Activated naive CD8-positive, alpha-beta T cell treated with anti-CD3 and anti-CD28 coated beads, Interleukin-2, amount 50 U/mL, for 24 hours (primary cell): ENCODE measurements at places on chromosomes 3 and 15.

GRCh38 chr3:64508140-64508539 is 179.7 kb downstream of the ADAMTS9 start:
- no peaks in the 10 kb centered on the region for H3K4me1 ChIP-seq
- DNase-seq, result no peak
- peaks cover 1% of the 10 kb centered on the region for H3K27me3 ChIP-seq

DNA sequence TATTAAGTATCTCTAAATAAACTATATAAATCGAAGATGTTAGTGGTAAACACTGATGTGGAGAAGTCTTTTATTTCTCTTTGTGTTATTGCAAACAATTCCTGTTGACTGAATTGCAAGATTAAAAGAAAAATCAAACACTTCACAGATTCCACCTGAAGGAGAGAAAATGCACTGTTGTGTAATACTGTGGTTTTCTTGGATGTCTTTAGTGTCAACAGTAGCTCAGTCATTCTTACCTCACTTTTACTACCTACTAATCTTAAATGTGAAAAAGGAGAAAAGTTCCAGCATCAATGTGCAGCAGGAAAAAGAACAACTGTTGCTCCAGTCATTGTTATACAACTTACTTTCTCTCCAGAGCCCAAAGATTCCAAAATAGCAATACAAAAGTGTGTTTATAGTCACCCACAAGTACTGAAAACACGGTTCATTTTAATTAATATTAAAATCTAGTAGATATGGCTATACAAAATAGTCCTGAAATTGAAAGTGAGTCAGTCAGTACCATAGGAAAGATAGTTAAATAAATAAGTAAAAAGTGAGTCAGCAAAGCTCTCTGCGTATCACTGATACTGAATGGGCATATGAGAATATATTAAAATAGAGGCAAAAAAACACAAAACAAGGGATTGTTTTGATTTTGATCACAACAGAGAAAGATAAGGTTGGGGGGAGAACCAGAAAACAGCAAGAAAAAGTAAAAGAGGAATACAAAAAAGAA is 90.5 kb upstream of the CSPG5 start:
- no peak overlapping the region for H3K4me3 ChIP-seq
- no peaks in the 10 kb centered on the region for H3K27me3 ChIP-seq
- peak overlapping the region; percentile 25 for H3K27ac ChIP-seq
- no peak for DNase-seq

GRCh38 chr3:190575437-190576185 is 61.7 kb downstream of the IL1RAP start:
- peaks cover 47% of the 10 kb centered on the region for H3K36me3 ChIP-seq
- no peaks in the 10 kb centered on the region for H3K27me3 ChIP-seq
- no peak for DNase-seq
- no peak overlapping the region for H3K27ac ChIP-seq
- no peak overlapping the region for H3K4me3 ChIP-seq
- H3K4me1 ChIP-seq, result peaks cover 32% of the 10 kb centered on the region

DNA sequence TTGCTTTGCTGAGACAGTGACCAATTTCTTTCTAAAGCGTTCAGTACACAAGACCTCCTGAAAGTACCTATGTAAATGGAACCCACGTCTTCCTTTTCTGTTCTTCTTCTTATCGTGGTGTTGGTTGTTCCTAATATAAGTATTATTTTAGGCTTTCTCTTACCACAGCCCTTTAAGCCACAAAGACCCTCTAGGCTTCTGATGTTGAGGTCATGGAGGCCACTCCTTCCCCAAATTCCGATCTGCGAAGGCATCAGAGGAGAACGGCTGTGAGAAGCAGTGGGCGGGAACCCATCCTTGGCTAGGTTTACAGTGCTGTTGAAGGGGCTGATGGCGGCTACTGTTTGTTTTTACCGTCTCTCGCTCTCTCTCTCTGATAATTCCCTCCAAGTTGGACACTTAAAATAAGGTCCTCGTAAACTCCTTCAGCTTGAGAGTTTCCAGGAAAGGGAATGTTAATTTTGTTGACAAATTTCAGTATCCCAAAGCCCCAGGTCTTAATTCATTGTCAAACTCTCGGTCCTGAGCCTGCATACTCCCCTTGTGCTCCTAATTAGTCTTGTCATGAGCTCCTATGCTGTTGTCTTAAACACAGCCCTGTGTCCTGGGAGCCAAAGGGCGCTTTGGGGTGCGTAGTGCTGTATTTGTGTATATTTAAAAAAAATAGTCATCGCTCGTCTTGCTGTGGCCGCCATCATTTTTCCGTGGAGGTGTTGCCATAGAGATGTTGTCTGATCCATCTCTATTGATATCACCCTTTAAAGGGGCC is 178.8 kb downstream of the OPA1 start:
- H3K27me3 ChIP-seq, result peaks cover 5% of the 10 kb centered on the region
- no peak overlapping the region for H3K27ac ChIP-seq
- DNase-seq, result no peak
- H3K36me3 ChIP-seq, result no peaks in the 10 kb centered on the region
- H3K4me1 ChIP-seq, result peaks cover 3% of the 10 kb centered on the region

DNA sequence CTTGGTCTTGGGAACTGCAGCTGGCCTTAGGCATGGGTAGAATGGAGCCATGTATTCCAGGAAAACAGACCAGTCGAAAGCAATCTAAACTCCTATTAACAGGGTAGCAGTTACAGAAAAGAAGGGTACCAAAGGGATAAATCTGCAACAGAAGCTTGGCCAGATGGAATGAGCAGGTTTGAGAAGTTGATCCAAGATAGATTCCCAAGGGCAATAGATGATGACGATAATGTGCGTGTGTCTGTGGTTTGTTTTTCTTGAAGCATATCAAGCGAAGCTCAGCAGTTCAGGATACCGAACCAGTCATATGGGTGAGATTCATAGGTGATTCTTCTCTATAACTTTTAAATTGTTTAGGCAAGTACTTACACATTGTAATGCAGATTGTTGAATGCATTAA is 203.8 kb upstream of the SEMA6D start:
- H3K4me1 ChIP-seq, result no peaks in the 10 kb centered on the region
- DNase-seq, result no peak
- no peak overlapping the region for H3K4me3 ChIP-seq
- no peaks in the 10 kb centered on the region for H3K36me3 ChIP-seq

- no peaks in the 10 kb centered on the region for H3K36me3 ChIP-seq
- DNase-seq, result peak; percentile 49
- no peak overlapping the region for H3K27ac ChIP-seq
- no peaks in the 10 kb centered on the region for H3K4me1 ChIP-seq
- H3K27me3 ChIP-seq, result no peaks in the 10 kb centered on the region
- no peak overlapping the region for H3K4me3 ChIP-seq
These were observed 5.1 kb downstream of the MAGEL2 start for GRCh38 chr15:23642413-23643044.

DNA sequence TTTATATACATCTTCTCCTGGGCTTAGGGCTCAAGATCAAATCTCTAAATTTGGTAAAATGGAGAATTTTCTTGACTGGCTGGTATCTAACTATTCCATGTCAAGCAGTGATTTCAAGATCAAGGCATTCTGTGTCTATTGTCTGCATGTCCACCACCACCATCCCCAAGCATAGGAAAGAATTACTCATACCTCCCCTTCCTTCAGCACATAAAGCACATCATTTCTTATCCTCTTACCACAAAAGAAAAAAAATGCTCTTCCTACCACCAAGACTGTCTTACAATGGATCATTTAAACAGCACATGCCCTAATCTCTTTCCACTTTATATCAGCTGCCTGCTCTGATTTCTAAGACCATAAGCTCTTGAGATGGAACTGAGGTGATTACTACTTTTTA is 470.5 kb upstream of the THBS1 start:
- DNase-seq, result no peak
- H3K27me3 ChIP-seq, result peaks cover 10% of the 10 kb centered on the region
- no peaks in the 10 kb centered on the region for H3K36me3 ChIP-seq
- no peaks in the 10 kb centered on the region for H3K4me1 ChIP-seq
- no peak overlapping the region for H3K27ac ChIP-seq
- no peak overlapping the region for H3K4me3 ChIP-seq

- DNase-seq, result no peak
- H3K4me1 ChIP-seq, result no peaks in the 10 kb centered on the region
- no peaks in the 10 kb centered on the region for H3K36me3 ChIP-seq
- H3K4me3 ChIP-seq, result no peak overlapping the region
- H3K27ac ChIP-seq, result no peak overlapping the region
- peaks cover 2% of the 10 kb centered on the region for H3K27me3 ChIP-seq
These were observed 29.7 kb upstream of the MDFIC2 start for GRCh38 chr3:70342149-70342548.

DNA sequence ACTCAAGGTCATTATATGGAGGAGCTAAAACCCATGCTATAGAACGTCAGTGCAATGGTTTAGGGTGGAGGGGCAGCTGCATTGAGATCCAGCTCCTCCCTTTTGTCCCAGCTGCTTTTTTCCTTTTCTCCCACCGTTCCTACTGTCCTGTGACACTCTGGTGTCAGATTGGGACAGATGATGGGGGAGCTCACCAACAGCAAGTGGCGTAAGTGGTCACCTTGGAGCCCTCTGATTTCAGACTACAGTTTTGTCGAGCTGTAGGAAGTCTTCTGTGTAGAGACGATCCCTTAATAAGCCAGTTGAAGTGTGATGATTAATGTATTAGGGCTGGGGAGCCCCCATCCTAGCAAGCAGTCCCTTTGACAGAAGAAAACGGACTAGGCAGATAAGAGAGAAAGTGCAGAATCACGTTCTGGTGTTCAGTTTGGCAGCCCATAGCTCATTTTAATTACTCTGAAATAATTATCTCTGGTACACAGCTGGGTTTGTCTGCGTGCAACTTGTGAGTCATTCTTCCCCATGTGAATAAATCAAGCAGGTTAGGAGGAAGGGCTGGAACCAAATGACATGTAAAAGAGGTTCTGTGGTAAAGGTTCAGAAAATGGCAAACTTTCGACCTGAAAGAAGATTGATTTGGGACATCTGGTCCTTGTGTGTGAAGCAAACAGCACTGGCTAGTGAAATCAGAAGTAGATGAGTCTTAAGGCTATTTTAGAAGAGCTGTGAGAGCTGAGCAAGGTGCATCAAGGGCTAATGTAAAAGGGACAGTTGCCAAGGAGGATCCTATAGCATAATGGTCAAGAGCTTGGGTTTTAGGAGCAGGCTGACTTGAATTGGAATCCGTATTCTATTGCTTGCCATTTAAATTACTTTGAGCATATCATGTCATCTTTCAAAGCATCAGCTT is 241.4 kb downstream of the EDEM1 start:
- H3K27me3 ChIP-seq, result peaks cover 7% of the 10 kb centered on the region
- DNase-seq, result no peak
- H3K27ac ChIP-seq, result no peak overlapping the region

GRCh38 chr3:150528354-150528797 is 17.9 kb downstream of the SERP1 start:
- no peaks in the 10 kb centered on the region for H3K27me3 ChIP-seq
- H3K4me1 ChIP-seq, result peaks cover 12% of the 10 kb centered on the region
- no peak overlapping the region for H3K27ac ChIP-seq
- H3K4me3 ChIP-seq, result no peak overlapping the region
- H3K36me3 ChIP-seq, result no peaks in the 10 kb centered on the region
- DNase-seq, result no peak

DNA sequence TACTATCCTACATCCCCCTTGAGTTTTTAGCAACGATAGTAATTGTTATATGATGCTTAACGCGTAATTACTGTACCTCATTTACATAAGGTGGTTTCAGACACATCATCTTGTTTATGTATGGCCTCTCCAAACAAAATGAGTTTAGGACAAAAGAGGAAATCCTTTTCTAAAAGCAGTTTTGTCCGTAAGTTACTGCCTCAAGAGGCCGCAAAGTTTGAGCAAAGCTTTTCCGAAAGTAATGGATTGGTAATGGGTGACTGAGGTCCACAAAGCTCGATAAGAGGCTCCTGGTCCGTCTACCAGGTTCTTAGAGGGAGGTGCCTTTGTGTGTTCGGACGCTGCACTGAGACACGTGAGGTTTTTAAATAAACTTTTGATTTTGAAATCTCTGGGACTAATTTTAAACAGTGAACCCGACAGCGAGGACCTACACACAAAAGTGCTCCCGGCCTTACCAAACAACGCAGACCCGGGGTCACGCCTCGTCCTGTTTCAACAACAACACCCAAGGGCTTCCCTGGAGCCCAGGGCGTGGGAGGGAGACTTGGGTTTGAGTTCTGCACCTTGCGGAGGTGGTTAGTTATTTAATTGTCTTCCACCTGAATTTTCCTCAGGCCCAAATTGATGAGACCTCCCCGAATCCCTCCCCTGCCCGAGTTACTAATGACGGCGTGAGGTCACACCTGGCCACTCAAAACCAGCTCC is 456 bp upstream of the C15orf61 start:
- H3K4me1 ChIP-seq, result peaks cover 27% of the 10 kb centered on the region
- H3K27me3 ChIP-seq, result no peaks in the 10 kb centered on the region
- no peak for DNase-seq
- peak overlapping the region; percentile 96 for H3K4me3 ChIP-seq

- H3K27ac ChIP-seq, result no peak overlapping the region
- no peaks in the 10 kb centered on the region for H3K36me3 ChIP-seq
- DNase-seq, result no peak
- H3K4me3 ChIP-seq, result no peak overlapping the region
- peaks cover 2% of the 10 kb centered on the region for H3K4me1 ChIP-seq
- H3K27me3 ChIP-seq, result no peaks in the 10 kb centered on the region
These were observed 73.2 kb downstream of the CHDH start for GRCh38 chr3:53773021-53773436.

- H3K36me3 ChIP-seq, result no peaks in the 10 kb centered on the region
- DNase-seq, result no peak
- peaks cover 4% of the 10 kb centered on the region for H3K27me3 ChIP-seq
- H3K4me1 ChIP-seq, result no peaks in the 10 kb centered on the region
- H3K4me3 ChIP-seq, result no peak overlapping the region
- H3K27ac ChIP-seq, result no peak overlapping the region
These were observed 192.8 kb upstream of the ST8SIA2 start for GRCh38 chr15:92200891-92201290.

DNA sequence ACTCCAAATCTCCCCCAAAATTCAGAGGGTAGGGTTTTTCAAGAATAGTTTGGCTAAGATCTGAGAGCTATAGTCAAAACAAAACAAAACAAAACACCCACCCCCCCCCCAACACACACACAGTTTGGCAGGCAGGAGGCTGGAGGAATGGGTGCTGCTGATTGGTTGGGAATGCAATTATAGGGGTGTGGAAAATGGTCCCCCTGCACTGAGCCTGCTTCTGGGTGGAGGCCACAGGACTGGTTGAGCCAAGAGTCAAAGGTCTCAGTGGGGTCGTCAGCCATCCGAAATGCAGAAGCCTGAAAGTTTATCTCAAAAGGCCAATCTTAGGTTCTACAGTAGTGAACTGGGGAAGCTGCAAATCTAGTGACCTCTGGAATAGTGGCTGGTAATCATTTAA is 2.5 kb upstream of the HACD2 start:
- no peak overlapping the region for H3K27ac ChIP-seq
- H3K36me3 ChIP-seq, result peaks cover 42% of the 10 kb centered on the region
- H3K4me1 ChIP-seq, result peaks cover 18% of the 10 kb centered on the region
- no peak for DNase-seq
- H3K4me3 ChIP-seq, result no peak overlapping the region

- H3K4me3 ChIP-seq, result no peak overlapping the region
- H3K36me3 ChIP-seq, result peaks cover 2% of the 10 kb centered on the region
- no peaks in the 10 kb centered on the region for H3K27me3 ChIP-seq
- no peaks in the 10 kb centered on the region for H3K4me1 ChIP-seq
- DNase-seq, result no peak
These were observed 40.0 kb downstream of the ZNF589 start for GRCh38 chr3:48280881-48281280.

- H3K27ac ChIP-seq, result no peak overlapping the region
- H3K36me3 ChIP-seq, result no peaks in the 10 kb centered on the region
- DNase-seq, result no peak
- H3K4me1 ChIP-seq, result peaks cover 5% of the 10 kb centered on the region
- H3K27me3 ChIP-seq, result no peaks in the 10 kb centered on the region
- no peak overlapping the region for H3K4me3 ChIP-seq
These were observed 14.6 kb upstream of the RAMAC start for GRCh38 chr15:82971218-82971984.

- peak; percentile 46 for DNase-seq
- peaks cover 36% of the 10 kb centered on the region for H3K4me1 ChIP-seq
- peak overlapping the region; percentile 82 for H3K4me3 ChIP-seq
- H3K27ac ChIP-seq, result peak overlapping the region; percentile 80
These were observed 524 bp downstream of the IGF1R start for GRCh38 chr15:98648654-98649471.
